Naive thymus-derived CD4-positive, alpha-beta T cell (primary cell): ENCODE measurements at places on chromosomes 3 and 15. TPM values are rescaled to one million over a fixed set of nuclear protein-coding genes. Genes with fewer than 3 reads are reported as not detected.

- H3K4me1 ChIP-seq, result no peaks in the 10 kb centered on the region
- no peaks in the 10 kb centered on the region for H3K27me3 ChIP-seq
- no peaks in the 10 kb centered on the region for H3K36me3 ChIP-seq
- no peak overlapping the region for H3K4me3 ChIP-seq
Measured at GRCh38 chr15:62593681-62594399, 428.8 kb upstream of the C2CD4B start.

DNA sequence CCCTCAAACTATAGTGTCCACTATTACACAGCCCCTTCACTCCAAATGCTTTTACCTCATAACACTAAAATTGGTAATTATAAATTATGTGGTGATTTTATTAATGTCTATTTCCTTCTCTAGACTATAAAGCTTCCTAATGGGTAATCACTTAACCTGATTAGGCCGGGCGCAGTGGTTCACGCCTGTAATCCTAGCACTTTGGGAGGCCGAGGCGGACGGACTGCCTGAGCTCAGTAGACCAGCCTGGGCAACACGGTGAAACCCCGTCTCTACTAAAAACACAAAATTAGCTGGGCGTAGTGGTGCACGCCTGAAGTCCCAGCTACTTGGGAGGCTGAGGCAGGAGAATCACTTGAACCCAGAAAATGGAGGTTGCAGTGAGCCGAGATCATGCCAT is 71.3 kb upstream of the PYGO1 start:
- no peak overlapping the region for H3K4me3 ChIP-seq
- no peaks in the 10 kb centered on the region for H3K27me3 ChIP-seq
- H3K27ac ChIP-seq, result no peak overlapping the region
- H3K4me1 ChIP-seq, result no peaks in the 10 kb centered on the region
- H3K36me3 ChIP-seq, result no peaks in the 10 kb centered on the region

DNA sequence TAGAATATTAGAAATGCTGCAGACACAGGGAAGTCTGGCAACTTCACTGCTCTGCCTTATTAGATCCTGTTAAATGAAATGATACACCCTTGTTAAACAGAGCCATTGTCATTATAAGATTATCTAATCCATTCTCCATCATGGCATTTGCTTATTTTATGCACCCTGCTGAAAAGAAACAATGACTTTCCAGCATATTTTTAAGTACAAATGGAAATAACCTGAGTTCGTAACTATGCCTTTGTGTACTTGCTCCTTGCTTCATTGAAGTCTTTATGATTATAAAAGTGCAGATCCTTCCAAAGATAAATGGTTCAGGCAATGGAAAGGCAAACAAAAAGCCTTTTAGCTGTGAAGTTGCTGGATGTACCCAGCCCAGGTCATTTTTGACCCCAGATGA is 195.7 kb downstream of the AGBL1 start:
- DNase-seq, result no peak
- H3K27me3 ChIP-seq, result no peaks in the 10 kb centered on the region
- H3K36me3 ChIP-seq, result no peaks in the 10 kb centered on the region
- no peaks in the 10 kb centered on the region for H3K4me1 ChIP-seq
- H3K27ac ChIP-seq, result no peak overlapping the region
- H3K4me3 ChIP-seq, result no peak overlapping the region

- H3K27me3 ChIP-seq, result no peaks in the 10 kb centered on the region
- no peak for DNase-seq
- peaks cover 29% of the 10 kb centered on the region for H3K4me1 ChIP-seq
Measured at GRCh38 chr3:126476166-126477060, 722 bp upstream of the ZXDC start.

DNA sequence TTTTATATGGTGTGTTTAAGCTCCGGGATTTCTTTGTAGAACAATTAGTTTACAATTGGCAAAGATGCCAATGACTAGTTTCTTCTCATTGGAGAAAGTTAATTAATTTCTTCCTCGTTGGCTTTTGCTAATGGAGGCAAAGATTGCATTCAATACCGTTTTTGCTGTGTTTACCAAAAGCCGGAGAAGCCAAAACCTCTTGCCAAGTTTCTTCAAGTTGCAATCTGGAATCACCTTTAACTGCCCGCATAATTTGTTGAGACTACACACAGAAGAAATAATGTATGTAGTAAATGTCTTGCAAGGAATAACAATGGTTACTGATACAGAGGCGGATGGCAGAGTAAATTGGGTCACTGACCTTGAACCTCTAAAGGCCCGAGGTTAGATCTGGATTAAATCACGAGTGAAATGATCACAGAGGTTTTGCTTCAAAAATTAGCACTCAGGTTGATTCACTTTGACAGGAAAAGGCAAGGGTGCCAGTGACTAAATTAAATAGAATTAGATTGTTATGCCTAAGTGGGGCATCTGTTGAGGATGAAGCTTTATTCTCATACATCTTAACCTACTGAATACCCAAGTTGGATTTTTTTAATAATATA is 732.1 kb upstream of the NR2F2 start:
- H3K4me1 ChIP-seq, result no peaks in the 10 kb centered on the region
- no peak for DNase-seq
- no peaks in the 10 kb centered on the region for H3K36me3 ChIP-seq

DNA sequence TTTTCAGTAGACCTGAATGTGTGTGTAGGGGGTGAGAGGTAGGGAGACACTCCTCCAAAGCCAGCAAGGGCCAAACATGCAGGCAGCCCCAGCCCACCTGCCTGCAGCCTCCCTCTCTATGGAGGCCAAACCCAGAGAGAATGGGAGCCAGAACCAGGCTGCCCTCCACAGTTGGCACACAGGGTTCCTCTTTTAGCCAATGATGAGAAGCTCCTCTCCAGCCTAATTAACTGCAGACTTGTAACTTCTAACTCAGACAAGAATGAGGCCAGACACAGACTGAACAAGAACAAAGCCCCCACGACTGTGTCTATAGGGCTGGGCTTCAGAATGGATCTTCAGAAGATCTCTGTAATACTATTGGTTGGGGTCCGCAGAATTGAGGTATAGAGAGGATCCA is 12.3 kb upstream of the TLE3 start:
- H3K27me3 ChIP-seq, result no peaks in the 10 kb centered on the region
- no peaks in the 10 kb centered on the region for H3K4me1 ChIP-seq
- H3K27ac ChIP-seq, result no peak overlapping the region
- H3K36me3 ChIP-seq, result no peaks in the 10 kb centered on the region

DNA sequence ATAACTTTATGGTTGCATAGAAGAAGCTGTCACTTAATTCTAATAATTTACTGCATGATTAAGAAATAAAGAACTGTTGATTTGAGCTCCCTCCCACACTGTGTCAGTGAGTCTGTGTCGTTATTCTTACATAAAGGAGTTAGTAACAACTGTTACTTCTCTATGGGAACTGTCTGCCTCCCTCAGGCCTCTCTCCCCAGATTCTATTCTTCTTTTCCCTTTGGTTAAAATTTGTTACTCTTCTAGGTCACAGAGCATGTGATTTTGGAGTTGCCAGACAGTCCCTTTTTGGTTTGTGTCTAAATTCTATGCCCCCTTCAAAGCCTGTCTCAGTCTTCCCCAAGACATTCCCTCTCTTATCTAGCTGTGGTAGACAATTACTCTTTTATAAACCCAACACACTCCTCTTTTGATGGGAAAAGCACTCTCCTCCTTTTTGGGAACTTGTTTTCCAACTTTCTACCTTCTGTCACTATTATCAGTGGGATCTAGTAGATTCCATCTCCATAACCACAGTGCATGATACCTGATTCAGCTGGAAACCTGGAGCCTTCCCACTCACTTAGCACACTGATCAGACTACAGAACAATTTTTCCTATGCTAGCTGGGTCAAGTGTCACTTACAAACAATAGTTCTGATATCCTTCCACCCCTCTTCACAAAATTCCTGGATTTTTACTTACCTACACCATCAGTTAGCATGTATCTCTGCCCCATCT is 422.1 kb upstream of the TGFBR2 start:
- H3K27ac ChIP-seq, result no peak overlapping the region
- H3K27me3 ChIP-seq, result no peaks in the 10 kb centered on the region
- no peak overlapping the region for H3K4me3 ChIP-seq
- no peaks in the 10 kb centered on the region for H3K36me3 ChIP-seq
- no peak for DNase-seq
- H3K4me1 ChIP-seq, result no peaks in the 10 kb centered on the region

- DNase-seq, result no peak
- H3K4me3 ChIP-seq, result no peak overlapping the region
- H3K4me1 ChIP-seq, result no peaks in the 10 kb centered on the region
- H3K36me3 ChIP-seq, result peaks cover 30% of the 10 kb centered on the region
Measured at GRCh38 chr3:14410503-14411165, 8.2 kb downstream of the SLC6A6 start.

GRCh38 chr3:156630081-156630772 is 44.2 kb upstream of the TIPARP start:
- no peaks in the 10 kb centered on the region for H3K27me3 ChIP-seq
- no peak for DNase-seq
- no peak overlapping the region for H3K27ac ChIP-seq
- no peak overlapping the region for H3K4me3 ChIP-seq
- H3K36me3 ChIP-seq, result no peaks in the 10 kb centered on the region

GLDN gene
- total RNA-seq, result not detected

C3orf20 gene
- total RNA-seq, result 0.10 TPM
